ENCODE measurements at places on chromosomes 2 and 18. TPM values are rescaled to one million over a fixed set of nuclear protein-coding genes. Genes with fewer than 3 reads are reported as not detected.

ABCG5 gene
- 3.1 TPM for total RNA-seq

RGPD3 gene
- 0.14 TPM for total RNA-seq

GLB1L gene
- total RNA-seq, result 22.2 TPM

TCF7L1 gene
- total RNA-seq, result 7.6 TPM

DNA sequence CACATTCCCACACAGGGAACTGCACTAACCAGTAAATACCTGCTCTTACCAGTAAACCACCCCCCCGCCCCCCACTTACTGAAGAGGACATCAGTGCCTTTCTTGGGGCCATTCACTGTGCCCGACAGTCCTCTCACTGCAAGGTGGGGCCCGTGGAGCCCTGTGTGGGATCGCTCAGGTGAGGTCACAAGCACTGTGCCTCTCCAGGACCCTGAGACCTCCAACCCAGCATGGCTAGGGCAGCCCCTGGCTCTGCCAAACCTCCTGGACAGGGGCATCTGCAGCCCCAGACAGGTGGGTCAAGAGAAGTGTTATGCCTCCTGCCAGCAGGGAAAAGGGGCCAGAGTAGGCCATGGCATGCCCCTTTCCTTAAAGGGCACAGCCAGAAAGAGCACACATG lies 6.7 kb upstream of the NEURL3 start:
- no peak for DNase-seq

- peak; percentile 31 for DNase-seq
Observed at GRCh38 chr2:239399433-239399920, 1.3 kb downstream of the HDAC4 start.

- DNase-seq, result peak; percentile 60
Observed at GRCh38 chr2:68837164-68837860, 33.9 kb downstream of the BMP10 start.

GRCh38 chr2:67510745-67511144 lies 113.6 kb downstream of the ETAA1 start:
- DNase-seq, result no peak

GRCh38 chr2:119234021-119235019 lies 10.7 kb downstream of the STEAP3 start:
- no peak for DNase-seq

DNA sequence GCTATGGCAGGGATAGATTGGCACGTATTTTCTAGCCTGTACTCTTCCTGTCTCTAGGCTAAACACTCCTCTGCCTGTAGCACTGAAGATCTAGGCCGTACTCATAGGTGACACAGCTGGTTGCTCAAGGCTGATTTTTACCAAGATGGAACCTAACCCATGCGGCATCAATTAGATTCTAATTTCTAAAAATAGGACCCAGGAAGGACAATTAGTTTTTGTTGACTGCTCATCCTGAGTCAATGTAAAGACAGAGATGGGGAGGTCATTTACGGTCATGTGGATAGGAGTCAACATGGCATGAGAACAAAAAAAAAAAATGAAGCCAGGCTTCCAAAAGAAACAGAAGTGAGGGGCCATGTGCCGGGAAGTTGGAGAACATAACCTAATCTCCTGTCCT lies 360.7 kb upstream of the ETAA1 start:
- no peak for DNase-seq

GRCh38 chr18:31774477-31774785 lies 13.8 kb upstream of the SLC25A52 start:
- no peak for DNase-seq

GRCh38 chr2:95060446-95061118 lies 35.1 kb downstream of the MAL start:
- DNase-seq, result no peak

DNA sequence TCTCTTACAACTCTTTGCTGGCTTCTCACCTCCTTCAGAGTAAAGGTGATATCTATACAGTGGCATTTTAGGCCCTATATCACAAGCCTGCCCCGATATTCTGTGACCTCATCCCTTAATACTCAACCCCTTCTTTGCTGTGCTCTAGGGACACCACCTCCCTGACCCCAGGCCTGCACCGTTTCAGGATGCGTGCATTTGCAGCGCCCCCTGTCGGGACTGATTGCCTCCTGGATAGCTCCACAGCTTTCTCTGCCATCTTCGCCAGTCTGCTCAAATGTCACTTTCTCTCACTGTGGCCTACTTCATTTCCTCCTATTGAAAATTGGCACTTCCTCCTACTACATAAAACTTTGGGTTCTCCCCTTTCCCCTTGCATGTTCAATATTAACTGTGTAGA lies 289.6 kb downstream of the SOCS6 start:
- DNase-seq, result no peak

DNA sequence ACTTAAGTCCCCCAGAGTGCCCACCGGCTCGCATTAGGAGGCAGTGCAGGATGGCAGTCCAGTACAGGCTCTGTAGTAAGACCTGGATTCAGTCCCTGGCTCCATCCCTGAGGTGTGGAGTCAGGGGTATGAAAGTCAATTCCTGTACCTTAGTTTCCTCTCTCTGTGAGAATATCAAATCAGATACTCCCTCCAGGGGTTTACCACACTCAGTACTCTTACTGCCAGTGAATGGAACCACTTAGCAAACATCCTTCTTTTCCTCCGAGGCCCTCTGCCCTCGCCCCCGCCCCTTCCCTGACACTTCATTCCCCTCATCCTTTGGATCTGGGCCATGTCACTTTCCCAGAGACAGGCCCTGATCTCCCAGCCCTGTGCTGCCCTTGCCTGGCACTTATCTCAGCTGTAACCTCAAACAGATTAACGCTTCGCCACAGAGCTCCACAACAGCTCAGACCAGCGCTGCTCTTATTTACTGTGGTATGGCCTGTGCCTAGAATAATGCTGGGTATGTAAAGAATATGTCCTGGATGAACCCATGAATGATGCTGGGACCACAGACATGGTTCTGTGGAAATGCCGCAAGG lies 159.0 kb upstream of the TMEM200C start:
- no peak for DNase-seq

DNA sequence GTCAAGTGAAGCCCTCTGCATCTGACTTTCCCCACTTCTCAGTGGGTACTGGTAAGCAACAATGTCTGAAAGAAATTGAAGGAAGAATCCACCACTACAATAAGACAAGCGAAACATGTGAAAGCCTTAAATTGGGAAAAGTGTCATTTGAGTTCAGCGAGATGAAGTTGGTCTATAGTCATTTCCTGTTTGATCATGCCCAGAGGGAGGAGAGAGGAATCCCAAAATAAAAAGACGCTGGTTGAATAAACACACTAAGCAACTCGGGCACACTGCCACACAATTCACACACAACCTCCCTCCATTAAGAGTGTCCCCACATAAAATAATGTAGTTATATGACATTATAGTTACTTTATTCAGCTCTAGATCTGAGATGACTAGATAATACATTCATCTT lies 166.1 kb downstream of the CBLN2 start:
- DNase-seq, result no peak

DNA sequence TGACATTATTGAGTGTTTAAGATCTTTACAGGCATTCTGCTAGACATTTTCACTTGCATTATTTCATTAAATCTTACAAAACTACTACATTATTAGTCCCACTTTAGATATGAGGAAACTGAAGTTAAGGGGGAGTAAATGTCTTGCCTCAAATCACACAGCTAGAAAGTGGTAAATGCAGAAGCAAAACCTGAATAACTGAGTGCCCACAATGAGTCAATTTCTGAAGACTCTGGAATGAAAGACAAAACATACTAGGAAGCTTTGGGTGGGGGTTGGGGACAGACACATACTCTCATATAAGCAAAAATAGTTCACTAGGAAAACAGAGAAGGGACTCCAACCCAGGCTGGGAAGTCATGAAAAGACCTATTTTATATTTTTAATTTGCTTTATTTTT lies 214.4 kb upstream of the LRATD1 start:
- DNase-seq, result no peak

DNA sequence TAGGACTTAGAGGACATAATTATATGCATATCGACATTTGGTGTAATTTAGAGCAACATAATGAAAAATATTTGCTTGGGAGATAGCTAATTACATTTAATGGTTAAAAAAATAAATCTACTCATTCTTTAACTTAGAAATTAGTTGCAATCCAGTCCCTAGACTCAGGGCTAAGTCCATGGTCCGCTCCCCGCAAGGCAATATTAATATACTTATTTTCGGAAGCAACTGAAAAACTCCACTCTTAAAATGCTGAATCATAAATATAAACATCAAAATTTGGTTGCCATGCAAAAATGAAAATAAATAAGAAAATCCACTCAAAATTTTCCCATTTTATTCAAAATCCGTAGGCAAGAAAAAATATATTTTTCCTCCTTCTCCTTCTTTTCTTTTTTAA lies 99.7 kb upstream of the CD302 start:
- no peak for DNase-seq

Measured in mucosa of gallbladder (tissue), 1 donor.